CD8-positive, alpha-beta memory T cell (primary cell): ENCODE measurements at places on chromosomes 2 and 18. TPM values are rescaled to one million over a fixed set of nuclear protein-coding genes. Genes with fewer than 3 reads are reported as not detected.

Gene CHRNG
- total RNA-seq = not detected

DNA sequence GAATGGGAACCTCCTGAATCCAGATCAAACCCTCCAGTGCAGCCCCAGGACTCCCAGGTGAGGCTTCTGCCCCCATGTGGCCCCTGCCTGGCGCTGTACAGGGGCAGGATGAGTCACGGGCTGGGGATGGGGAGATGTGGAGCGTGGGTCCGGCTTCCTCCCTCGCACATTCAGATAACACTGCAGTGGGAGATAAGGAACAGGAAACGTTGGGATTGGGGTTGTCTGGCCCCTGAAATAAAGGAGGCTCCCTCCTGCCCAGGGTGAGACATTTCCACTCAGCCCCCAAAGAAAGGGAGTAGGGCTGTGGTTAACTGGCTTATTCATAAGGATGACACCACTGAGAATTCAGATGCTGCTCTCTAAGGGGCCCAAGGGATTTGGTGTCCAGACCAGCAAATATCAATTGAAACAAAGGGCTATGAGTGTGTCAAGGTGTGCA lies 30.7 kb downstream of the IGFBP5 start:
- no peaks in the 10 kb centered on the region for H3K4me1 ChIP-seq
- no peaks in the 10 kb centered on the region for H3K27me3 ChIP-seq
- DNase-seq = no peak
- no peak overlapping the region for H3K27ac ChIP-seq

DNA sequence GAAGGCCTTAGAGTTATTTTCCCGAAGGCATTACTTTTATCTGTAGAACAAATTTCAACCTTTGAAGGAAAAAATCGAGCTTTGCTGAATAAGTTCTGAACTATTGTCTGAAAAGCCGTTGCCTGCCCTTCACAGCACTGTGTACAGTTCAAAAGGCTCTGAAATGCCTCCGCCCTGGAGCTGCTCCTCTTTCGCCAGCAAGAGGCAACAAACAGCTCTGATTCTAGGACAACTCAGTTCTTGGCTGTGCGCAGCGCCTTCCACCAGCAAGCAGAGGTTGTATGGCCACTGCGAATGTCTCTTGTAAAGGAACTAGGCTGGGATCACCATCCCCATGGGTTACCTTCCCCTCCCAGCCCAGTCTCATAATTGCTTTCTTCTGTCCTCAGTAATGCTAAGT lies 308.5 kb downstream of the GBX2 start:
- DNase-seq = no peak
- no peak overlapping the region for H3K4me3 ChIP-seq
- H3K4me1 ChIP-seq = no peaks in the 10 kb centered on the region
- H3K36me3 ChIP-seq = no peaks in the 10 kb centered on the region
- H3K27ac ChIP-seq = no peak overlapping the region

Gene KIAA2012
- total RNA-seq = not detected

- H3K4me3 ChIP-seq = no peak overlapping the region
- no peak for DNase-seq
- H3K36me3 ChIP-seq = no peaks in the 10 kb centered on the region
- no peaks in the 10 kb centered on the region for H3K27me3 ChIP-seq
- no peak overlapping the region for H3K27ac ChIP-seq
- no peaks in the 10 kb centered on the region for H3K4me1 ChIP-seq
These were observed 21.1 kb downstream of the RHOB start for GRCh38 chr2:20467789-20468548.

Gene PLCL1
- total RNA-seq = 0.71 TPM

DNA sequence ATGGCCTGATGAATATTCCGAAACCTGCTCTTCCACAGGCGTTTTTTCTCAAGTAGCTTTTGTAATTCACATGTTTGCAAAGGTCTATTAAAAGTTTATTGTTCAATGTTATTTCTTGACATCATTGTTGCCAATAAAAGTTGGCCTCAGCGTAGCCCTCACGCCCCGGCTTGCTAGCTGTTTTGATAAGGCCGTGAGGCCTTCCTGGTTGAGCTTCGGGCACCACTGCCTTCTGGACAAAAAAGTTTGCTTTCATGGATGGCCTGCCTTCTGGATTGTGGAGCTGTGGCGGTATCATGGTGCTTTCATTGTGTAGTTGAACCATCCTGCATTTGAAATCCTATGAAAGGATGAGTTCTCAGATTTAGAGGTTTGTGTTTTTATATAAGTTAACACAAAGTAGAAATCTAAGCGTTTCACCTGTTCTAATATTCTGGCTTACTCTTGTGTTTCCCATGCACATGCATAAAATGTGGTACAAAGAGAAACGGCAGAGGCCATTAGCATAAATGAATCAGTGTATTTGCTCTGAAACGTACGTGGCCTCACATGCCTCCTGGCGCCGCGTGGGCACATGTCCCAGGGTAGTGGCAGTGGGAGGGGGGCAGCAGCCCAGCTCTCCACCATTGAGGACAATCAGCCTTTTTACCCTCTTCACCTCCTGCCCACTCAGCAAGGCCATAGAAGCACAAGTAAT lies 134.5 kb downstream of the NCK2 start:
- DNase-seq = no peak
- H3K4me1 ChIP-seq = peaks cover 84% of the 10 kb centered on the region
- H3K4me3 ChIP-seq = no peak overlapping the region
- H3K27me3 ChIP-seq = no peaks in the 10 kb centered on the region

Gene CD207
- total RNA-seq = not detected

GRCh38 chr2:131037398-131038257 lies 55.6 kb downstream of the FAM168B start:
- H3K36me3 ChIP-seq = no peaks in the 10 kb centered on the region
- no peak overlapping the region for H3K4me3 ChIP-seq
- peaks cover 4% of the 10 kb centered on the region for H3K27me3 ChIP-seq
- no peak overlapping the region for H3K27ac ChIP-seq
- DNase-seq = no peak
- peaks cover 43% of the 10 kb centered on the region for H3K4me1 ChIP-seq

- H3K4me1 ChIP-seq = no peaks in the 10 kb centered on the region
- peak; percentile 17 for DNase-seq
- H3K27me3 ChIP-seq = no peaks in the 10 kb centered on the region
- H3K27ac ChIP-seq = no peak overlapping the region
These were observed 12.4 kb downstream of the CIB4 start for GRCh38 chr2:26628561-26629345.

Gene MATN3
- total RNA-seq = not detected

Gene MOCOS
- total RNA-seq = 0.04 TPM

GRCh38 chr2:190343536-190344275 lies at the start of gene INPP1:
INPP1 (plus strand) TSS chr2:190343589; CDS start chr2:190360103, 16,514 bp downstream.
- no peaks in the 10 kb centered on the region for H3K27me3 ChIP-seq
- peak within 1 kb of the TSS; percentile 13 for H3K27ac ChIP-seq
- peaks cover 14% of the 10 kb centered on the region for H3K4me1 ChIP-seq
- no peaks in the 10 kb centered on the region for H3K36me3 ChIP-seq

- no peak for DNase-seq
- no peaks in the 10 kb centered on the region for H3K36me3 ChIP-seq
- H3K4me3 ChIP-seq = no peak overlapping the region
- H3K4me1 ChIP-seq = no peaks in the 10 kb centered on the region
- H3K27me3 ChIP-seq = no peaks in the 10 kb centered on the region
These were observed 200.8 kb upstream of the SIX3 start for GRCh38 chr2:44740678-44741077.

- H3K27ac ChIP-seq = no peak overlapping the region
- H3K4me1 ChIP-seq = no peaks in the 10 kb centered on the region
- no peak for DNase-seq
- H3K27me3 ChIP-seq = no peaks in the 10 kb centered on the region
These were observed 55.9 kb upstream of the MAP3K20 start for GRCh38 chr2:173019755-173020154.

Gene RNU2-63P
- 35.8 TPM for total RNA-seq

GRCh38 chr2:85248773-85249509 lies 78.8 kb downstream of the TGOLN2 start:
- no peaks in the 10 kb centered on the region for H3K4me1 ChIP-seq
- no peaks in the 10 kb centered on the region for H3K36me3 ChIP-seq
- H3K27me3 ChIP-seq = no peaks in the 10 kb centered on the region
- DNase-seq = no peak
- no peak overlapping the region for H3K27ac ChIP-seq

DNA sequence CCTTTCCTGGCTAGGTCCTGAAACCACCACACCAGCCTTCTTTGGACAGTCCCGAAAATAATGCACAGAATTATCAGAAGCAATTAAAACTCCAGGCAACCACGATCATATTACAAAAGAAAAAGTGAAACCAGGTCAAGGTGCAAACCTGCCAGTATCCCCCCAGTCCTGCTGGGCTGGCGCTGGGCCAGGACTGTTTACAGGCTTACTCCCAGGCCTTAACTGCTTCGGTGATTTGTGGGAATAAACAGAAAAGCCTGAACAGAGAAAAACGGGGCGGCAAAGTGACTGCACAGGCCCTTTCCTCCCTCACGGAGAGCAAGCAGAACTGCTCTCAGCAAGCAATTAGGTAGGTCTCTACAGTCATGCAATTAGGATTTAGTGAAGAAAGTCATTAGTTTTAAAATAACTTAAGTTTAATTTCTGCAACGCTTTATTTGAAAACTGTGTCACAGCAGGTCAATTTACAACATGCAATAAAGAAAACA lies 1.3 kb downstream of the HDAC4 start:
- no peaks in the 10 kb centered on the region for H3K27me3 ChIP-seq
- H3K4me3 ChIP-seq = peak overlapping the region; percentile 54
- H3K36me3 ChIP-seq = no peaks in the 10 kb centered on the region
- peaks cover 34% of the 10 kb centered on the region for H3K4me1 ChIP-seq
- peak; percentile 77 for DNase-seq

GRCh38 chr18:76388891-76389423 lies 106.1 kb downstream of the ZNF516 start:
- no peak overlapping the region for H3K27ac ChIP-seq
- no peak for DNase-seq
- H3K4me3 ChIP-seq = no peak overlapping the region
- H3K36me3 ChIP-seq = no peaks in the 10 kb centered on the region
- peaks cover 26% of the 10 kb centered on the region for H3K4me1 ChIP-seq
- H3K27me3 ChIP-seq = no peaks in the 10 kb centered on the region

Gene CIB4
- not detected for total RNA-seq

DNA sequence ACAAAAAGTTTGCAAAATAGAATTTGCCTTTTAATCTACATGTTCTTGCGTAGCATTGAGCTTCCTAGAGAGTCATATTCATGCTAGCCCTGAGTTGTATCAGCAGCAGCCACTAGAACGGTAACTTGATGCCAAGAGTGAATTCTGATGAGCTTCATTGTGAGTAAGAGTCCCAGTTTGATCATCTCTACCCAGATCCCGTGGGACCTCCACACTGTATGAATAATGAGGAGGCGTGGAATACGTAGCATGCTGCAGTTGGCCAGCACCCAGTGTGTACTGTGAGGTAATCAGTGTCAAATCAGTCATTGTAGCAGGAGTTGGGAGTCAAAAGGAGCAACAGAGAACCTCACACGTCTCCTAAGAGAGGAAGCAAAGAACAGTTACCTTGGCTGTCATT lies 197.9 kb downstream of the NEDD4L start:
- no peaks in the 10 kb centered on the region for H3K36me3 ChIP-seq
- no peaks in the 10 kb centered on the region for H3K4me1 ChIP-seq
- no peak overlapping the region for H3K4me3 ChIP-seq
- no peak overlapping the region for H3K27ac ChIP-seq
- no peak for DNase-seq
- no peaks in the 10 kb centered on the region for H3K27me3 ChIP-seq

GRCh38 chr2:96138179-96139145 lies at the start of gene ASTL:
ASTL (minus strand) TSS chr2:96138502; CDS start chr2:96138436, 66 bp downstream.
- no peak within 1 kb of the TSS for H3K4me3 ChIP-seq
- no peaks in the 10 kb centered on the region for H3K27me3 ChIP-seq
- H3K27ac ChIP-seq = no peak within 1 kb of the TSS
- peaks cover 6% of the 10 kb centered on the region for H3K36me3 ChIP-seq
- H3K4me1 ChIP-seq = peaks cover 32% of the 10 kb centered on the region

Gene SCN2A
- not detected for total RNA-seq

DNA sequence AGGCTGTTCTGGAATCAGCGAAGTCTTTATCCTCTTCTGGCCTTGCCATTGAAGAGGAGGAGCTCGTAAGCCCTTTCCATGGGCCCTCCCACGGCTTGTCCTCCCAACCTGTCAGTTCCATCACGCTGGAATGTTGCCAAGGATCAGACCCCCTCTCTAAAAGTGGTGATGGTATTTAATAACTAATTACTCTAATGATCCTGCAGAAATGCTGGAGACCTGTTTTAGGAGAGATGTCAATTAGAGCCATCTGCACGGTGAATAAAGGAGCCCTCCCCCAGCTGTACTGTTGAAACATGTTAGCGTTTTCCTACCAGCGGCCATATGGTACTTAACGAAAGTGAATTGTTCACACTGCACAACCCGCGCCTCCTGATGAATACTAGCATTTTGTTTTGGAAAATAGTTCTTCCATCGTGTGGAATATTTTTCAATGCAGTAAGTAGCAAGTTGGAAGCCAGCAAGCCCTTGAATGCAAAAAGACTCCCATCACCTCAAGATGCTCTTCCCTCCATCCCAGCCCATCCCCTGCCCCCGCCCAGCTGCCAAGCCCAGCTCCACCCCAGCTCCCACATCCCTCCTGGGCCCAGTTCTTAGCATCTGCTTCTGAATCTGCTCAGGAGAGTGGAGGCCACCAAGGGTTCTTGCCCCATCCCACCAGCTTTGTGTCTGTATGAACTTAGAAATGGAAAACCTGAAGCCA lies 145.4 kb downstream of the KLHL29 start:
- no peaks in the 10 kb centered on the region for H3K36me3 ChIP-seq
- peaks cover 32% of the 10 kb centered on the region for H3K4me1 ChIP-seq
- H3K4me3 ChIP-seq = no peak overlapping the region
- DNase-seq = no peak
- H3K27me3 ChIP-seq = no peaks in the 10 kb centered on the region
- no peak overlapping the region for H3K27ac ChIP-seq

- DNase-seq = no peak
- H3K4me1 ChIP-seq = no peaks in the 10 kb centered on the region
- no peaks in the 10 kb centered on the region for H3K36me3 ChIP-seq
- no peaks in the 10 kb centered on the region for H3K27me3 ChIP-seq
- H3K4me3 ChIP-seq = no peak overlapping the region
These were observed 155.0 kb upstream of the OTX1 start for GRCh38 chr2:62895632-62896009.

DNA sequence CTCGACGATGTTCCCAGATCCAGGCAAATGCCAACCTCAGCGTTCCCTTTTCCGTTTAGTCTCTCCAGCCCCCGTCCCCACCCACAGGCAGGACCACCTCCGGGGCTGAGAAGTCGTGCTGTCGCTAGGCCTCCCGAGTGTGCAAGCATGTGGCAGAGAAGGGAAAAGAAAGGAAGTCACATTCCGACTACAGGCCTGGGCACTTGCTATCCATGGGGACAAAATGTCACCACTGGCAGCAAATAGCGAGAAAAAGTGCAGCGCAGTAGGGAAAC lies 420 bp downstream of the PIGN start:
- peaks cover 51% of the 10 kb centered on the region for H3K4me1 ChIP-seq
- H3K27me3 ChIP-seq = no peaks in the 10 kb centered on the region
- DNase-seq = no peak
- H3K27ac ChIP-seq = peak overlapping the region; percentile 76
- no peaks in the 10 kb centered on the region for H3K36me3 ChIP-seq
- peak overlapping the region; percentile 98 for H3K4me3 ChIP-seq

Gene PLGLB2
- total RNA-seq = 0.59 TPM

Gene SCN1A
- not detected for total RNA-seq
